K562 (cell line): ENCODE measurements at places on chromosomes 12 and 14. TPM values are rescaled to one million over a fixed set of nuclear protein-coding genes. Genes with fewer than 3 reads are reported as not detected.
A peak's percentile ranks its signal among the peaks of the same experiment; 100 is the strongest.

The WDR89 gene
- 15.7 and 19.0 TPM in 2 replicates for total RNA-seq

The FGF23 gene
- total RNA-seq: not detected in 2 replicates

The THAP2 gene
- total RNA-seq: 4.0 and 5.7 TPM in 2 replicates

The RILPL2 gene
- 3.8 and 4.8 TPM in 2 replicates for total RNA-seq

The PKP2 gene
- total RNA-seq: 3.5 and 4.1 TPM in 2 replicates

The ACSS3 gene
- total RNA-seq: 0.36 and 0.40 TPM in 2 replicates

The OR6J1 gene
- total RNA-seq: not detected in 2 replicates

The LMBR1L gene
- total RNA-seq: 49.5 and 52.8 TPM in 2 replicates

The PRR4 gene
- 1.6 and 2.1 TPM in 2 replicates for total RNA-seq

The GALNT16 gene
- total RNA-seq: not detected in 2 replicates

The KRT82 gene
- not detected in 2 replicates for total RNA-seq

The ANKS1B gene
- not detected in 2 replicates for total RNA-seq

- no peak overlapping the region for H3K4me3 ChIP-seq
- no peak for DNase-seq
- H3K4me1 ChIP-seq: no peaks in the 10 kb centered on the region
- H3K27ac ChIP-seq: no peak overlapping the region
These were observed 88.4 kb downstream of the TMCC3 start for GRCh38 chr12:94561943-94562411.

DNA sequence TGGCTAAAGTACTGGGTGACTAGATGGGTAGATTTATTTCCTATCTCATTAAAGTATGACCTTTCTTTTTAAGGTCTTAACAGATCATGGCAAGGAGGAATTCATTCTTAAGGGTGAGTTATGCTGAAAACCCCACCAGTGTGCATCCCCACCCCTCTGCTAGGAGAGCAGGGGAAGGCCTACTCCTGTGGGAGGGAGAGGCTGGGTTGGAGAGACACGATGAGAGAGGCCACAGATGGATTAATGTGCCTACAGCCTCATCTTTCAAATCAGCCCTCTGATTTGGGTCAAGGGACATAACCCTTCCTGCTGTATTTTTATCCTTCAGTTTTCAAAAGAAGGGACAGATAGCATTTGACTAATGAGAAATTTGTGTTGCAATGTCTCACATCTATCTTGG, 185.5 kb downstream of the SSPN start:
- no peak overlapping the region for H3K4me3 ChIP-seq
- no peaks in the 10 kb centered on the region for H3K36me3 ChIP-seq
- H3K27ac ChIP-seq: no peak overlapping the region
- DNase-seq: no peak

DNA sequence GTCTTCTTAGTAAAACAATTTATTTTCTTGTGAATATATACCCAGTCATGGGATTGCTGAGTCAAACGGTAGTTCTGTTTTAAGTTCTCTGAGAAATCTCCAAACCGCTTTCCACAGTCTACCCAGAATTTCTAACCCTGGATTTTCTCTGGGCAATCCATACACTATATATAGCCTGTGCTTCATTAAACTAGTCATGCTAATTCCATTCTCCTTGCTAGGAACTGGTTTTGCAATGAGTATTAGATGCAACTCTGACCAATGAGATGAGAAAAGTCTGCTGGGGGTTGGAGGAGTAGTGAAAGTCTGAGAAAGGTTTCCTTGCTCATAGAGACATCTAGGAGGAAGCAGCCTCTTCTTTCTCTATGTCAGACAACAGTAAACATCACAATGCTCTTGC, 196.1 kb upstream of the CDKN3 start:
- no peaks in the 10 kb centered on the region for H3K4me1 ChIP-seq
- DNase-seq: no peak
- H3K27ac ChIP-seq: no peak overlapping the region
- no peaks in the 10 kb centered on the region for H3K36me3 ChIP-seq
- H3K27me3 ChIP-seq: no peaks in the 10 kb centered on the region
- no peak overlapping the region for H3K4me3 ChIP-seq

GRCh38 chr12:112979041-112979680, 842 bp downstream of the OAS2 start:
- H3K4me1 ChIP-seq: no peaks in the 10 kb centered on the region
- no peak overlapping the region for H3K27ac ChIP-seq
- no peak overlapping the region for H3K4me3 ChIP-seq
- no peaks in the 10 kb centered on the region for H3K36me3 ChIP-seq

GRCh38 chr14:59240356-59240755, 51.9 kb downstream of the DAAM1 start:
- no peaks in the 10 kb centered on the region for H3K36me3 ChIP-seq
- H3K4me3 ChIP-seq: no peak overlapping the region
- DNase-seq: no peak
- H3K27ac ChIP-seq: no peak overlapping the region
- H3K27me3 ChIP-seq: no peaks in the 10 kb centered on the region

- no peak overlapping the region for H3K4me3 ChIP-seq
- no peaks in the 10 kb centered on the region for H3K27me3 ChIP-seq
- H3K4me1 ChIP-seq: no peaks in the 10 kb centered on the region
- H3K36me3 ChIP-seq: peaks cover 32% of the 10 kb centered on the region
These were observed 17.4 kb upstream of the KCNH3 start for GRCh38 chr12:49521389-49521788.

- H3K27ac ChIP-seq: no peak overlapping the region
- no peaks in the 10 kb centered on the region for H3K27me3 ChIP-seq
- no peak for DNase-seq
- H3K36me3 ChIP-seq: peaks cover 11% of the 10 kb centered on the region; the same call in 2 of the 3 replicates
- no peaks in the 10 kb centered on the region for H3K4me1 ChIP-seq
These were observed 38.7 kb downstream of the DEGS2 start for GRCh38 chr14:100120522-100121269.

- H3K36me3 ChIP-seq: no peaks in the 10 kb centered on the region
- H3K27ac ChIP-seq: no peak overlapping the region
- H3K4me3 ChIP-seq: no peak overlapping the region
- DNase-seq: no peak
These were observed 18.8 kb downstream of the CLMN start for GRCh38 chr14:95300697-95301526.

GRCh38 chr14:94605361-94605760, 6.8 kb upstream of the SERPINA3 start:
- no peak overlapping the region for H3K27ac ChIP-seq
- H3K36me3 ChIP-seq: no peaks in the 10 kb centered on the region
- DNase-seq: no peak
- no peaks in the 10 kb centered on the region for H3K27me3 ChIP-seq

- H3K27me3 ChIP-seq: no peaks in the 10 kb centered on the region
- H3K36me3 ChIP-seq: no peaks in the 10 kb centered on the region
- DNase-seq: no peak
- no peak overlapping the region for H3K4me3 ChIP-seq
- no peaks in the 10 kb centered on the region for H3K4me1 ChIP-seq
- no peak overlapping the region for H3K27ac ChIP-seq
These were observed 519.8 kb upstream of the FLRT2 start for GRCh38 chr14:85010186-85010585.

GRCh38 chr12:93773122-93773871, 96.1 kb downstream of the CRADD start:
- peak overlapping the region; percentile 6; the same call in 1 of the 2 replicates for H3K4me3 ChIP-seq
- peak; percentile 33 for DNase-seq
- peaks cover 21% of the 10 kb centered on the region for H3K4me1 ChIP-seq
- no peaks in the 10 kb centered on the region for H3K27me3 ChIP-seq
- H3K27ac ChIP-seq: peak overlapping the region; percentile 61
- H3K36me3 ChIP-seq: peaks cover 4% of the 10 kb centered on the region; the same call in 1 of the 3 replicates

- H3K36me3 ChIP-seq: no peaks in the 10 kb centered on the region
- no peak overlapping the region for H3K27ac ChIP-seq
- no peak overlapping the region for H3K4me3 ChIP-seq
- no peaks in the 10 kb centered on the region; the same call in 2 of the 3 replicates for H3K27me3 ChIP-seq
- H3K4me1 ChIP-seq: no peaks in the 10 kb centered on the region
These were observed 203.6 kb downstream of the NUAK1 start for GRCh38 chr12:105935106-105935505.

- DNase-seq: peak; percentile 5
- no peaks in the 10 kb centered on the region for H3K27me3 ChIP-seq
- no peaks in the 10 kb centered on the region; the same call in 2 of the 3 replicates for H3K36me3 ChIP-seq
- no peak overlapping the region for H3K4me3 ChIP-seq
- H3K4me1 ChIP-seq: no peaks in the 10 kb centered on the region
These were observed 227.9 kb downstream of the SLC25A21 start for GRCh38 chr14:36944307-36945010.

- DNase-seq: no peak
- H3K4me3 ChIP-seq: no peak overlapping the region
- H3K36me3 ChIP-seq: no peaks in the 10 kb centered on the region
- H3K27ac ChIP-seq: no peak overlapping the region
These were observed 1.8 kb downstream of the LRIG3 start for GRCh38 chr12:58918469-58918844.

GRCh38 chr14:23538785-23539184, 12.8 kb downstream of the ZFHX2 start:
- no peak overlapping the region for H3K27ac ChIP-seq
- no peaks in the 10 kb centered on the region; the same call in 2 of the 3 replicates for H3K4me1 ChIP-seq
- no peak overlapping the region for H3K4me3 ChIP-seq

GRCh38 chr12:5222011-5222461, 178.4 kb downstream of the KCNA5 start:
- no peak for DNase-seq
- H3K27me3 ChIP-seq: no peaks in the 10 kb centered on the region
- no peak overlapping the region for H3K27ac ChIP-seq
- no peaks in the 10 kb centered on the region; the same call in none of the 2 replicates for H3K4me1 ChIP-seq
- H3K4me3 ChIP-seq: no peak overlapping the region

DNA sequence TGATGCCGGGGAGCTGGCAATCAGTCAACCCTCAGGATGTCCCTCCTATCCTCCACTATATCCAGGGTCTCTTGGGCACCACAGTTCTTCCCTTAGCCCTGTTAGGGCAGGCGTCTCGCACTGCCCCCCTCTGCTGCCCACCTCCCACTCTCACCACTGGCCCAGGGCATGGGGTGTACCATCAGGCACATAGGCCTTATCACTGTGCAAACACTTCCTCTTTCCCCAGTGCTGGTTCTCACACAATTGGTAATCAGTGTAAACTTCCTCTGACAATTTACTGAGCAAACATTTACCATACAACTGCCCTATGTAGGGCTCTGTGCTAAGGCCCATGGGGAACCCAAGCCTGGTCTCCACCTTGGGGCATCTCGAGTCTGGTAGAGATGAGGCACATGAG, 20.1 kb upstream of the TMED10 start:
- no peaks in the 10 kb centered on the region for H3K36me3 ChIP-seq
- H3K27me3 ChIP-seq: no peaks in the 10 kb centered on the region
- no peak overlapping the region for H3K4me3 ChIP-seq
- no peak overlapping the region for H3K27ac ChIP-seq
- peaks cover 16% of the 10 kb centered on the region; the same call in 2 of the 3 replicates for H3K4me1 ChIP-seq
- DNase-seq: no peak

DNA sequence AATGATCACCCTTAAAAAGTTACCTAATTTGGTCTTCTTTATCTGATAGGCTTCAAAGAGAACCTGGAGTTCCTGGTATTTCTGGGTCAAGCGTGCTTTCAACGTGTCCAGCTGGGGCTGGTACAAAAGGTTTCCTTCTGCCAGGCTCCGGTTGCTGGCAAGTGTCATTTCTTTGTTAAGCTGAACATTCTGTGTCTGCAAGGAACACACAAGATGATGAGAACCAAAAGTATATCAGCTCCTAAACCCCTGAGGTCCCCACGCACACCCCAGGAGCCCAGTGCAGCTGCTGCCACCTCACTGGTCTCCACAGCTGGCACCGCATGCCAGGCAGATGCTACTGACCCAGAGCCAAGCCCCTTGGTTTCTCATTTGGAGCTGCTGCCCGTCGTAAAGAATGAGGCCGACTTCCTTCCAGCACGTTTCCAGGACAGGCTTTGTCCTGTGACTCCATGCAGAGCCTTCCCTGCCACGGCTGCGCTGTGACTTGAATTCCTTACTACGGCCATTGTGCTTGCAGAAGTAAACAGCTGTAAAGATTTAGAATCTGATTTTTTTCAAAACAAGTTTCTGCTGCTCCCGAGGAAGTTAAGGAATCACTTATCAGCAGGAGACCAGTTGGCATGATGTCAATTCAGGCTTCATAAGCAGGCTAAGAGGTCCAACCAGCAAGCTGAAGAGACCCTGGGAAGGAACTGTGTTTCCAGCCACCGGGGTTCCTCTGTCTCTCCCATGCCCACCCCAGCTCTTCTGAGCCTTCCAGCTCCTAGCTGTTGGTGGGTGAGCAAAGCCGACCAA, 24.9 kb downstream of the VPS37B start:
- H3K36me3 ChIP-seq: peaks cover 72% of the 10 kb centered on the region
- no peak overlapping the region for H3K27ac ChIP-seq
- no peak overlapping the region for H3K4me3 ChIP-seq
- no peak for DNase-seq
- no peaks in the 10 kb centered on the region for H3K27me3 ChIP-seq

GRCh38 chr14:58825606-58826005, 187.8 kb downstream of the DACT1 start:
- H3K4me3 ChIP-seq: no peak overlapping the region
- no peaks in the 10 kb centered on the region for H3K4me1 ChIP-seq
- H3K27me3 ChIP-seq: no peaks in the 10 kb centered on the region
- no peaks in the 10 kb centered on the region for H3K36me3 ChIP-seq
- no peak for DNase-seq
- no peak overlapping the region for H3K27ac ChIP-seq

DNA sequence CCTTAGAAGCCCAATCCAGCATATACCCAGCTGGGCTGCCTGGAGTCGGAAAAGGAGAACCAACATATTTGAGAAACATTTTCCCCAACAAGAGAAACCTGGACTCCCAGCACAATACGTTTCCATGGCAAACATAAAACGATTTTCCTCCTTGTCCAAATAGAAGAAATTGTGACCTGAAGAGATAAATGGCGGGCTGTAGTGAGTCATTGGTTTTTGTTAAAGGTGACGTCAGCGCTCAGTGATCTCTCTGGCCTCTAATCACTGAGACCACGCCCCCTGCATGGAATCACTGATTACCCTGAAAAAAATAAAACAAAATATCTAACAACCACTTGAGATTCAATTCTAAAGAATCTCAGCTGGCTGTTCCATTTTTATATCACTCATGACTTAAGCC, 6.0 kb downstream of the CCDC60 start:
- DNase-seq: peak; percentile 24
- H3K27ac ChIP-seq: no peak overlapping the region
- H3K4me1 ChIP-seq: no peaks in the 10 kb centered on the region

DNA sequence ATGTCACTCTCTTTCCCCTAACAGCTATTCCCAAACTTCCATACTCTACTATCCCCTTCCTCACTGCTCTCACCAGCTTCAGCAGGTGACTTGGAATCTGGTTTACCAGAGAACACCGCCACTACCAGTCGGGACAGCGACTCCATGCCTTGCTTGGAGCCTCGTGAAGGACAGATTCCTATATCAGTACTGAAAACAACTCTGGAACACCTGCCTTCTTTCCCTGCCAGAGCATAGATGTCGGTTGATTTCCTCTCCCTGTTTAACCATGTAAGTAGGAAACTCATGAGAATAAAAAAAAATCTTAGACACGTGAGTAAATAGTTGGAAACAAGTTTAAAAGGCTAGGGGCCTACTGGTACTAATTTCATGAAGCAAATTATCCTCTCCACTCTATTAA, 219.5 kb upstream of the ABCD2 start:
- DNase-seq: no peak
- H3K27me3 ChIP-seq: no peaks in the 10 kb centered on the region
- H3K4me1 ChIP-seq: no peaks in the 10 kb centered on the region
- no peaks in the 10 kb centered on the region for H3K36me3 ChIP-seq
- H3K27ac ChIP-seq: no peak overlapping the region
- H3K4me3 ChIP-seq: no peak overlapping the region
